ENCODE measurements at places on chromosomes 6 and 20.

- DNase-seq, result no peak
Measured at GRCh38 chr6:149218471-149218870, 99.0 kb upstream of the TAB2 start.

- no peak for DNase-seq
Measured at GRCh38 chr6:106517706-106518105, 111.6 kb downstream of the RTN4IP1 start.

DNA sequence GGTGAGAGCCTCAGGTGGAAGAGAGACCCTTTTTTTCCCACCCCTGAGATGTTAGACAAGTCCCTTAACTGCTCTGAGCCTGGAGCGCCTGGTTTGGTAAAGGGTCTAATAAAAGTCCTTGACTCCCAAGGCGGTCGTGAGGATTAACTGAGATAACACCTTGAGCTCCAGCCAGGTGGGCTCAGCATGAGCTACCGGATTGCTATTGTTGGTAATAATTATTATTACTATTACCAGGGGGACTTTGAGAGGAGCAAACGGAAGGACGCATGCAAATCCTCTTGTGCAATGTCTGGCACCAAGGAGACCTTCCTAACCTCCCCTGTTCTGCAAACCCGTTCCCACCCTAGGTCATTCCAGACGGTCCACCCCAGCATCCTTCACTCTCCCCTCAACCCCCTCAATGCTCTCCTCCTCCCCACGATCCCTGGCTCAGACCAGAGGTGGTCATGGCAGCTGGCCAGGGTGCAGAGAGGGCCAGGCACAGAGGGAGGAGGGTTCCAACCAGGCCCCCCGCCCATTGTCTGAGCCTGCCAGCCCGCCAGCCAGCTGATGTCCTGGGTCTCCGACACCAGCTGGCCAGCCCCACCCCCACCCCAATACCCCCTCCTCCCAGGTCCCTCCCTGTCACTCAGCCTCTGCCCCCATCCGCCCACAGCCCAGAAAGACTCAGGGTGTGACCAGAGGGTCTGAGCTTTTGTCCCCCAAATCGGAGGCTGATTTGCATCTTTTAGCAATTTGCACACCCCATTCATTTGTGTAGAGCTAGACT lies 14.3 kb upstream of the CBFA2T2 start:
- DNase-seq, result no peak

DNA sequence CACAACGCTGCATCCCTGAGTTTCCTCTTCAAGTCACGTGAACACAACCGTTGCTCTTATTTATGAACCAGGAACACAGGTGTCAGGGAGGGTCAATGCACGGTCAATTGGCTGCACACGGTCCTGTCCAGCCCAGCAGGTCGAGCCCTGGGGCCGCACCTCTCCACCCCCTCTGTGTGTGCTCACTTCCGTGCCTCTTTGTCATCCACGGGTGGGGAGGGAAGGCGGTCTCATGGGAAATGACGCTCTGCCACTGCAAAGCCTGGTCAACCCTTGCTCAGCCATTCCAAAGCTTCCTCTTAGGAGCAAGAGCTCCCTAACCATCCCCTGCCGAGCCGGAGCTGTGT lies 38.7 kb downstream of the DACT2 start:
- no peak for DNase-seq

GRCh38 chr20:61816606-61817460 lies 248.8 kb downstream of the TAF4 start:
- no peak for DNase-seq

DNA sequence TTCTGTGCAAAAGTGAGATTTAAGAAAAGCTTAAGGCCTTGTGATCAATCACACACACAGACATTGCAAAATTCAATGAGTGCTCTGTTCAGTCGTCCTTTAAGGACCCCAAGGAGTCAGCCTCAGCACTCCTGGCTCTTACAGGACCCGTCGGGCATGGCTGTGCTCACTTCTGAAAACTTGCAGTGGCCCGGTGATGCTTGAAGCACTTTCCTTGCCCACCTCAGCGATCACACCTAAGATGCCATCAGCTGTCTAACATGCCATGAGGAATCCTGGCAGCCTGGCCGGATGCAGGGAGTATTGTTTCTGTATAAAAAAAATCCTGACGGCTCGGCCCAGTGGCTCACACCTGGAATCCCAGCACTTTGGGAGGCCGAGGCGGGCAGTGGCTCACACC lies 101.4 kb upstream of the LAMP5 start:
- no peak for DNase-seq

- DNase-seq, result no peak
Measured at GRCh38 chr6:29376003-29376402, 912 bp upstream of the OR12D3 start.

DNA sequence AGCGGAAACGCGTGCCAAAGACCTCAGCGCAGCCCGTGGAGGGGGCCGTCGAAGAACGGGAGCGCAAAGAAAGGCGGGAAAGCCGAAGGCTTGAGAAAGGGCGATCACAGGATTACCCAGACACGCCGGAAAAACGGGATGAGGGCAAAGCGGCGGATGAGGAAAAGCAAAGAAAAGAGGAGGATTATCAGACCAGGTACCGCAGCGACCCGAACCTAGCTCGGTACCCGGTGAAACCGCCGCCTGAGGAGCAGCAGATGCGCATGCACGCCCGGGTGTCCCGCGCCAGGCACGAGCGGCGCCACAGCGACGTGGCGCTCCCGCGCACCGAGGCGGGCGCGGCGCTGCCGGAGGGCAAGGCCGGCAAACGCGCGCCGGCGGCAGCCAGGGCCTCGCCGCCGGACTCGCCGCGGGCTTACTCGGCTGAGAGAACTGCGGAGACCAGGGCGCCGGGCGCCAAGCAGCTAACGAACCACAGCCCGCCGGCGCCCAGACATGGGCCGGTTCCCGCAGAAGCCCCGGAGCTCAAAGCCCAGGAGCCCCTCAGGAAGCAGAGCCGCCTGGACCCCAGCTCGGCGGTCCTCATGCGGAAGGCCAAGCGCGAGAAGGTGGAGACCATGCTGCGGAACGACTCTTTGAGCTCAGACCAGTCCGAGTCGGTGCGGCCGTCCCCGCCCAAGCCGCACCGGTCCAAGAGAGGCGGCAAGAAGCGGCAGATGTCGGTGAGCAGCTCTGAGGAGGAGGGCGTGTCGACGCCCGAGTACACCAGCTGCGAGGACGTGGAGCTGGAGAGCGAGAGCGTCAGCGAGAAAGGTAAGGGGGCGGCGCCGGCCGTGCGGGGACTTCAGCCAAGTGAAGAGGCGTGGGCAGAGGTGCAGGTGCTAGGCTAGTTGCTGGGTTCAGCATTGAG lies 296.2 kb downstream of the RIMS1 start:
- DNase-seq, result no peak

- no peak for DNase-seq
Measured at GRCh38 chr6:47292944-47293343, 16.8 kb downstream of the TNFRSF21 start.

- no peak for DNase-seq
Measured at GRCh38 chr6:157961153-157961831, 20.4 kb upstream of the SYNJ2 start.

DNA sequence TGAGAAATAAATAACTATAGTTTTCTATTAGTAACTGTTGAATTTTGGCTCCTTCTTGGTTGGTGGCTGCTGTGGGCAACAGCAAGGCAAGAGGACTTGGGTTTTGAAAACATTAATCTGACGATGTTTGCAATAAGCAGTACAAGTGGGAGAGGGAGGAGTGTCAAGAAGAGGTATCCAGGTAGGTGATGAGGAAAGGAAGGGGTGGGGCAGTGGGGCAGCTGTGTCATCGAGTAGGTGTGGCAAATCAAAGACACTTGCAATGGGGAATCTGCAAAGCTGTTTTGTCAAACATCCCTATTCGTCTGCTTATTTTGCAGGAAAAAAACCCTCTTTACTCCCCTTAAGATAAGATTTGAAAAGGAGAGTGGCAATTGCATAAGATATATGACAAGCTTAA lies 171.9 kb upstream of the MAP3K7 start:
- DNase-seq, result no peak

GRCh38 chr6:67129780-67130179 lies 1422.8 kb upstream of the EYS start:
- DNase-seq, result no peak

DNA sequence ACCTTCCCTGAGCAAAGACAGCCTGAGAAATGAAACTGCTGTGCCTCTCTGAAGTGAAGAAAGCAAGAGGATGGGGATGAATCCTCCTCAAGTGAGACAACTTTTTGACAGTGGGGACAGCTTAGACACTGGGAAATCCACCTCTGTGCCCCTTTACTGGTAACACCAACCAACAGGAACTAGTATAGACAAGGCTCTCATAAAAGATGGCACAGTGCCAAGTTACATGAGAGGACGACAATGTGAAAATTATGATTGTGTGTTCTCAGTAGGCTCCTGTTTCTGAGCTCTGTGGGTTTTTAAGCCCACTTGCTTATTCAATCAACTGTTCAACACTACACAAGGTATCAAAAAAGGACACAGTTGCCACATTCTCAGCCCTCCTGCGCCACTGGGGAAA lies 41.6 kb upstream of the LYRM2 start:
- no peak for DNase-seq

DNA sequence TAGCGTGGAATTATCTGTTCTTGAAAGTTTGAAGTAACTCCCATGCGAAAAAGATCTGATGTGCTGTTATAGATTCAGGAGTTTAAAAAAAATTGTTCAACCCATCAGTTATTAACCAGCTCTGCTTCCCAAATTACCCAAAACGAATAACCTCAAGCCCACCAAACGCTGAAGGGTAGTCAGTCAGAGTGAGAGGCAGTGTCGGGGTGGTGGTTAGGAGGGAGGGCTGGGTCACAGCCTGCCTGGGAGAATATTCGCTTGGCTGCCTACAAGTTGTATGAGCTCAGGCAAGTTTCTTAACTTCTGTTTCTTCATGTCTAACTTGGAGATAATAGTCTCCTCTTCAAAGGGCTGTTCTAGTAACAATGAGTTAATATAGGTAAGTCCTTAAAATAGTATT lies 114.6 kb downstream of the JPH2 start:
- no peak for DNase-seq

DNA sequence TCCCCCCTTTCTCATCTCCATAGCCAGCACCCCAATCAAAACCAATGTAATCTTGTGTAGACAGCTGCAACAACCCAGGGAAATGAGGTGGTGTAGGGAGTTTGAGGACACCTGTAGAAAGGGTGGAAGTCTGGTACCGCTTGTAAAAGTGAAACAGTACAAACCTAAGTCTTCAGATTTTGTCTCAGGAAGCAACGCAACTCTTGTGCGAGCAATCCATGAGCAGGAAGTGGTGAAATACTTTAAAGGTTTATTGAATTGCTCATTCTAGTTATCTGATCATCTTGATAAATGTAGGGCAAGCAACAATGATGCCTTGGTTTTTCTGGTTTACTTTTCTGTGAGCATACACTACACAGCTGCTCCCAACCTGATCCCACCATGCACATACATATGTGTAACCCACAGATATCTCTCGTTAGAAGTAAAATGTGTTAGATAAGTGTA lies 71.1 kb upstream of the THEMIS start:
- no peak for DNase-seq

DNA sequence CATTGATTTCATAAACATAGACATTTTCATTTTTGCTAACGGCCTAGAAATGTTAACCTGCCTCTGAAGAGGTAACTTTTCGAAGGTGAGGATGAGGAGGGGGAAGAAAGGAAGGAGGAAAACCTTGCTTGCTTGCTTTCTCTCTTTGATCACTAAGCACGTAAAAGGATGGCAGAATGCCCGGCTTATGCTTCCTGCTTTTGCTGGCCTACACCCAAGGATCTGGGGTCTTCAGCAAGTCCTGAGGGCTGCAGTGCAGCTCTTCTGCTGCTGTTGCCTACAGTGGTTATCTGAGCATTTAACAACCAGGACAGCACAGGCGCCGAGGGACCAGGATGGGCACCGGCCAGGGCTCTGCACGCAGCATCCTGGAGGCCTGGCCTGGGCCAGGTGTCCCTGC lies 150.8 kb upstream of the TAB2 start:
- no peak for DNase-seq

- no peak for DNase-seq
Measured at GRCh38 chr6:134253681-134254080, 64.2 kb downstream of the SGK1 start.

GRCh38 chr6:83962582-83962981 lies 71.0 kb upstream of the MRAP2 start:
- DNase-seq, result no peak
